ENCODE measurements at places on chromosomes 4 and X.

- no peak for DNase-seq
These were observed 460.2 kb downstream of the GABRG1 start for GRCh38 chr4:45663628-45664081.

- no peak for DNase-seq
These were observed 6.4 kb downstream of the MAB21L2 start for GRCh38 chr4:150588316-150588715.

DNA sequence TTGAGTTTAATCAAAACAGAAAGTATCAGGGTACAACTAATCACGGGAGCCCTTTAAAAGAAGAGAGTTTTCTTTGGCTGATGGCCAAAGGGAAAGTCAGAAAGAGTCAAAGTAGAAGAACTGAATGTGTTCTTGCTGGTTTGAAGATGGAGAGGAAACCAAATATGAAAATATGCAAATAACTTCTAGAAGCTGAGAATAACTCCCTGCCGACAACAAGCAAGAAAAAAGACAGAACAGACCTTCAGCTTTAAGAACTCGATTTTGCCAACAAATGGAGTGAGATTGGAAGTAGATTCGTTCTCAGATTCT lies 903.8 kb downstream of the STIM2 start:
- no peak for DNase-seq

GRCh38 chrX:13965531-13965930 lies 64.2 kb downstream of the GEMIN8 start:
- no peak for DNase-seq

Data from vagina (tissue), 2 donors.